CD4-positive, alpha-beta T cell treated with Interleukin-1 beta for 1 hour (primary cell): ENCODE measurements at places on chromosomes 1 and 21.

DNA sequence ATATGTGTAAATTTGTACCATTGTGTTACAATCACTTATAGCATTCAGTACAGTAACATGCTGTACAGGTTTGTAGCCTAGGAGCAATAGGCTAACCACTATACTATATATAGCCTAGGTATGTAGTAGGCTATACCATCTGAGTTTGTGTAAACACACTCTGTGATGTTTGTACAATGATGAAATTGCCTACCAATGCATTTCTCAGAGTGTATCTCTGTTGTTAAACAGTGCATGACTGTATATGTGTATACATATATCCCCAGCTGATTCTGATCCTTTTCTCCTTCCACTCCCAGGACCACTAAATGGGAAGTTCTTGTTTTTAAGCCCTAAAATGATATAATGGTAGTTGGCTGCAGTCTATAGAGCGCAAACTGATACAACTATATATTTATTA lies 7.8 kb downstream of the GNPAT start:
- no peak for DNase-seq

DNA sequence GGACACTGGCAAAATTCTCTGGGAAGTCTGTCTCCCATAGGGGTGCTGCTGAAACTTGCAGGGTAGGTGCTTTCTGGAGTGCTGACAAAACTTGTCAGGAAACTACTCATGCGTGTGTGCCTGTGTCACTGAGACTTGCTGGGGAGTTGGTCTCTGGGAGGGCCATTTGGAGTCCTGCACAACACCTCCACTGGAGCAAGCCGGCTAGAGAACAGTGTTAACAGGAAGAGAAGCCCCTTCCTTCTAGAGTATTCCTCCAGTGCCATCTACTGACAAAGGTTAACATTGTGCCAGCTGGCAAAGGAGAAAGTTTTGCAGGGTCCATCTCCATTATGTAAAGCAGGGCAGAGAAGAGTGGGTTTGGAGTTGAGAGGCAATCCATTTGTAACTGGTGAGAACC lies 30.0 kb downstream of the ZMYM4 start:
- peak; percentile 57 for DNase-seq

DNA sequence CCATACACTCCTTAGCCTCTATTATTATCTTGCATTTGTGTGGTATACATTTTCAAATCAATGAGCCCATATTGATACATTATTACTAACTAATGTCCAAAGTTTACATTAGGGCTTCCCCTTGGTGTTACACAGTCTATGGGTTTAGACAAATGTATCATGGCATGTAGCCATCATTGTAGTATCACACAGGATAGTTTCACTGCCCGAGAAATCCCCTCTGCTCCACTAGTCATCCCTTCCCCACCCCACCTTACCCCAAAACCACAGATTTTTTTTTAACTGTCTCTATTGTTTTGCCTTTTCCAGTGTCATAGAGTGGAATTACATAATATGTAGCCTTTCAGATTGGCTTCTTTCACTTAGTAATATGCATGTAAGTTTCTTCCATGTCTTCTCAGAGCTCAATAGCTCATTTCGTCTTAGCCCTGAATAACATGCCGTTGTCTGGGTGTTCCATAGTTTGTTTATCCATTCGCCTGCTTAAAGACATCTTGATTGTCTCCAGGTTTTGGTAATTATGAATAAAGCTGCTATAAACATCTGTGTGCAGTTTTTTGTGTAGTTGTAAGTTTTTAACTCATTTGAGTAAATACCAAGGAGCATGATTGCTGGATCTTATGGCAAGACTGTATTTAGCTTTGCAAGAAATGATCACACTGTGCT lies 86.4 kb upstream of the LYST start:
- no peak for DNase-seq

GRCh38 chr1:59046730-59047157 lies 250.2 kb upstream of the FGGY start:
- peak; percentile 51 for DNase-seq

DNA sequence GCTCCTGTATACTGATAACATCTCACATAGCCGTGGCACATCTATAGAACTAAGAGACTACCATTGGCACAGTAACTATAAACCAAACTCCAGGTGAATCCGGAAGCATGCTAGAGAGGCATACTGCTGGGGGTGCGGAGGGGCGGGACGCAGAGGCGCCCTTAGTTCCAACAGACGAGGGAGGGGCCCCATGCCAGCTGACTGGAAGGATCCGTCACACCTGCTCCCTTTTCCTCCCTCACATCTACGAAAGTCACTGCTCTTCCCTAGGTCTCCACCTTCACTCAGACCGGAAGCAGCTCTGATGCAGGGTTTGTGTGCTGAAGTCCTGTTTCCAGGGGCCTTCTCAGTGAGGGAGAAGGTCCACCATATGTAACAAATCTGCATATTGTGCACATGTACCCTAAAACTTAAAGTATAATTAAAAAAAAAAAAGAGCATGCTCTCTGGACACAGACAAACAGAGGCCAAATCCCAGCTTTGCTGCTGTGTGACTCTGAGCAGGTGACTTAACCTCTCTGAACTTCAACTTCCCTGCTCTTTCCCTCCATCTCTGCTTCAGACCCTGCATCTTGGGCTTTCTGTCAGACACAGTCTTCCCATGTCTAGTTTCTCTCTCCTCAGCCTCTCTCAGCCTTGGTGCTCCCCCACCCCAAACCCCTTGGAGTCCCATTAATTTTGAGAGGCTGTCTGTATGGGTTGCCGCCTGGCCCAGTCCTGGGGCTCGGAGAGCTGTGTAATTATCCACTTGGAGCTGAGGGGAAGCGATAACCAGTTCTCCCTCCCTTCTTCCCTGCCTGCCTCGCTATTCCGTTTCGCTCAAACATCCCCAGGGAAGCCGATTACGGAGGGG lies 7.8 kb upstream of the GJB5 start:
- DNase-seq = no peak

DNA sequence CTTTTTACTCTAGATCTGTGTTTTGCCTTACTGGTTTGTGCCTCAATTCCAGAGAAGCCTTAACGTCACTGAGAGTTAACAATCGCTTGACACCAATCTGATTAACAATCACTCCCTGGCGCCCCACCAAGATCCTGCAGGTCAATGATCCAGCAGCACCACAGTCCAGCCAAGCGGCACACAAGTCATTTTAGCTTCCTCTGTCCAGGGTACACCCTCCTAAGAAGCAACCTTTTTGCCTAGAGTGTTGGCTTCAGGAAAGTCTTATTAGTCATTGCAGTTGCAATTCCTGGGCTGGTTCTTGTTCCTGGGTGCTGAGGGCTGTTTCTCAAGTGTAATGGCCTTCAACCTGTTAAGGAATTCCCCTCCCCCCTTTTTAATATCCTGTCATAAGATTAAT lies 323.0 kb upstream of the USP25 start:
- no peak for DNase-seq

DNA sequence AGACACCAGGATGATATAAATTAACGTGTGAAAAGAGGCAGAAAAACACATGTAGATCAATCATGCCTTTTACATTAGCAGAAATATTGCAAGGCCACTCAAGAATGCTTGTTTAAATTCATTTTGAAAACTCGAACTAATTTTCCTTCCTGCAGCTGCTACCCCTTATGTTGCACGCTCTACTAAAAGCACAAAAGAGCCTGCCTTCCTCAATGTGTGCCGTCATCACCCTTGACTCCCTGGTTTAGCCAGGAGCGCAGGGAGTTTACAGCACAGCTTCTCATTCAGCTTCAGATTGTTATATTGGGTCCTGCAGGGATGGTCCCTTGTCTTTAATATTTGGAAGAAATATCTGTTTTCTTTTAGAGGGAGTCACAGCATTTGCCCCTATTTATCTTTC lies 10.1 kb upstream of the ST6GALNAC5 start:
- DNase-seq = no peak

- DNase-seq = peak; percentile 82
These were observed 3.6 kb upstream of the CYB561D1 start for GRCh38 chr1:109490029-109490933.

- no peak for DNase-seq
These were observed 216.0 kb downstream of the DYRK1A start for GRCh38 chr21:37582590-37582989.

- no peak for DNase-seq
These were observed 244.7 kb upstream of the POU3F1 start for GRCh38 chr1:38291336-38291735.

DNA sequence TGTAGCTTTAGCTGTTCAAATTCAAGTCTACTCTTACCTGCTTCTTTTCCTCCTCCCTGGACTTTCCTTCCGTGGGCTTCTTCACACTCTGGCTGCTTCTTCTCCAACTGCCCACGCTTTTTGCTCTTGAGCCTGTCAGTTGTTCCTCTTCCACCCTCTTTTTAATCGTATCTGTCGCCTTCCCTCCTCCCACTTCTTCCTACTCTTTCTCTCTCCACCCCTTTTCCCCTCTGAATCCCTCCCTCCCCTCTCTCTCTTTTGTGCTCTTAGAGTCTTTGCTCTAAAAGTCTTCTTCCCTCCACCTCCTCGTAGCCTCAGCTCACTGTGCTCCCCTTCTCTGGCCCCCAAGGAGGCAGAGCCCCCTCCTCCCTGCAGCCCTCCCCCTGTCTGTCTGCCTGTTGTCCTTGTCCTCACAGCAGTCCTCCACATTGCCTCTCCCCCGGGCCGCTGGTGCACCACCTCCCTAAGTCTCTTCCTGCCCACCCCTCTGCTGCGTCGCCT lies 12.9 kb upstream of the GJA5 start:
- DNase-seq = no peak

GRCh38 chr1:46547481-46548383 lies 3.7 kb downstream of the KNCN start:
- no peak for DNase-seq

DNA sequence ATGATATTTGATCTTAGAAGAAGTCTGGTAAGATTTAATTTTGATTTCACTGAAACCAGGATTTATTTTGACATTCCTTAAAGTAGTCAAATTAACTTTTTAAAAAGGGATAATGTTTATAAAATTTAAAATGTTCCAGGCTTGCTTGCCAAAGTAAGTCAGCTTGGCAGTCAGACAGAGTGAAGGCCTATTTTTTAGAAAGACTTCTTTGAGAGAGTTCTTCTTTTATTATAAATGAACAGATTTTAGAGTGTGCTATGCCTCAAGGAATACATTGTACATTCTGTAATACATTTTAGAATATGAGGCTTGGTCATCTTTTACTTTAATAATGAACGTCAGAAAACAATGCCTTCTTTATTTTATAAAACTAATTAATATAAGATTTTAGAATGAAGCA lies 138.7 kb downstream of the DISP1 start:
- no peak for DNase-seq

- DNase-seq = peak; percentile 49
These were observed 64.0 kb downstream of the SAMSN1 start for GRCh38 chr21:14482165-14482564.

GRCh38 chr21:44548922-44549321 lies 2.4 kb downstream of the KRTAP10-2 start:
- DNase-seq = no peak

- no peak for DNase-seq
These were observed 62.3 kb downstream of the GPR137B start for GRCh38 chr1:236204656-236205055.

DNA sequence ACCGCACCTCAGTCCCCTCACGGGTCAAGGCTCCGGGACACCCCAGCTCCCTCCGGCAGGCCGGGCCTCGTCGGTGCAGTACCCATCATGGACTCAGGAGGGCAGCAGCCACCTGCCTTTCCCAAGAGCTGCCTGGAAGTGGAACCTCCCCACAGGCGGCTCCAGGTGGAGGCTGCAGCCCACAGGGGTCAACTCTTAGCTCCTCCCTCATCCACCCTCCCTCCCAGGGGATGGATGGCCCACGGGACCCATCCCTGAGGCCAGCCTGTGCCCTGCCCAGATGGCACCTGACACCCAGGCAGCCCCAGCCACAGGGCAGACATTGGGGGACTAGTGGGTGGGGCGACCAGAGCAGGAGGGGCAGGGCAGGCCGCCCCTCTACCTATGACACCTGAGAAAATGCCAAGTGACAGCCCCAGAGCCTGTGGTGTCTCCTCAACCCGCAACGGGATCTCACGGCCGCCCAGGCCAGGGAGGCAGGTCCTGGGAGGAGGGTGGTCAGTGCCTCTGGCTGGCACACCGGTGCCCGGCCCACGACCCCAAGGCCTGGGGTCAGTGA lies 1.2 kb upstream of the ARHGEF16 start:
- peak; percentile 66 for DNase-seq

DNA sequence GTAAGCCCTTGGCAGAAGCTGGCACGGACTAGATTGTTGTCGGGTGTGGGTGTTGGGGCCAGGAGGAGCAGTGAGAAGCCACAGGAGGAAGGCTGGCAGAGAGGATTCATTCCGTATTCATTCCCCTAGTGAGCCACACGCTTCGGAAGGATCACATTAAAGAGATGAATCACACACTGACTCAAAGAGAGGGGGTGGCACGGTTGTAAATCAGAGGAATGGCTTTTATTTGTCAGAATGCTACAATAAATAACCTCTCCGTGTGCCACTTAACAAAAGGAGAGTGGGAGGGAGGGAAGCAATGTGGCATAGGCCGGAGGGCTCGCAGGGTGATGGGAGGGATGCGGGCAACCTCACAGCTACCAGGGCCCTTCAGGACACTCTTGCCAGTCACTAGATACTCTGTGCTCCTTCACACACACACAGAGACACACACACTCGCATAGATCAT lies 135.5 kb downstream of the HIVEP3 start:
- DNase-seq = peak; percentile 38

- no peak for DNase-seq
These were observed 20.1 kb downstream of the UBE2U start for GRCh38 chr1:64223329-64224151.

DNA sequence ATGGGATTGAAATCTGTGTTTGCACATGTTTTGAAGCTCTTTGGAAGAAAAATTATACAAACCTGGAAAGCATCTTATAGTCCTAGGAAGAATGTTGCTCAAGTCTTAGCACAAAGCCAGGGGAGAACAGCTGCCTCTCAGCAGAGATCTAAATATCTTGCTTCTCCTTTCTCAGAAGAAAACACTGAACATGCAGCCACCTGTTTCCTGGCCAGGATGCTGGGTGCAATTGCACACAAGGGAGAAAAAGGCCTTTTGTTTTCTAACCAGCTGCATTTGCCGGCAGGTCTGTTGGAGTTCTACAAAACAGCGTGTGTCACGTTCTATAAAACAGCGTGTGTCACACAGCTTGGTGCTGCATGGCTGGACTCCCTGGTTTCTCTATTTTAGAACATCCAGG lies 259.6 kb upstream of the PLD5 start:
- DNase-seq = peak; percentile 49

DNA sequence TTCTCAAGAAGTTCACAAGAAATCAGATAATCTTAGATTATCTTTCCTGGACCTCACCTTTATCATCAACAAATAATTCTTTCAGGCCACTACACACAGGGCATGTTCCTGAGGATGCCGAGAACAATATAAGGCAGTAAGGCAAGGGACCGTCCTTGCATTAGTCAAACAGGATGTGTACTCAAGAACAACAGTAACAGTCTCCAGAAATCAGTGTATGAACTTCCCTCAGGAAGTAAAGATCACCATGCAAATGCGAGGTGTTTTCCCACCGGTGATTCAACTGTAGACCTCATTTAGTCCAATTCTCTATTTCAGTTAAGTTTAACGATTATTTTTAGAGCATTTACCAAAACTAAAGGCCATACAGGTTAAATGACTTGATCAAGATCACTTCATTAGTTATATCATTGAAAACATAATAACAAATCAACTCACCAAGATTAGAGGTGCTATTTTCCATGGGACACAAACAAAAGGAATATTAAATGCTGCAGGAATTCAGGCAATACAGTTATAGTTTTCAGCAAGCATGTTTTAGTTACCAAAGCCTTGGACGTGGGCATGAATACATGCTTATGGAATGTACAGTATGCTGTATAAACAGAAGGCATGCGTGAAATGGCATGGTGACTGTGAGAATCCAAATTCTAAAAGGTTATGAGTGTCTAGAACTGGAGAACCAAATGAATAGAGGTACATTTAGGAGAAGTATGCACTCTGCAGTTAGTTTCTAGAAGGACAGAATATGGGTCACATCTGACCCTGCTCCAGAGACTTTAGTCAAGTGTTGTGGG lies 145.2 kb downstream of the TNR start:
- no peak for DNase-seq
